ENCODE measurements at places on chromosomes 3 and 15.
A peak's percentile ranks its signal among the peaks of the same experiment; 100 is the strongest.

DNA sequence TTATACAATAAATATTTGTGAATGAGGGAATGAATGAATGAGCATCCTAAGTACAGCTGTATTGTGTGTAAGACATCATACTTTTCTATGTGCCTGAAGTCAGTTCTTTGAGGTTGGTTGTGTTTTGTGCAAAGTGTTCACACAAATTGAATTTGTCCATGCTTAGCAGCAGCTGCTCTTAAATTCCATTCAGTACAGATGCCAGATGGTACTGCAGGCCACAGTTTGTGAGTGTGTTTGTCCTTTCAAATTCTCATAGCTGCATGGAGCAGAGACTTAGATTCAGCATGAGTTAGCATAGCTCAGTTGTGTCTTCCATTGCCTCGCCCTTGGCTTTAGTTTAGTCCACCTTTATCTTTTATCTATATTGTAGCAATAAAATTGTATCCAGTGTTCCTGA, 3.8 kb upstream of the ZNF385D start:
- DNase-seq: no peak

- no peak for DNase-seq
These were observed 50.4 kb upstream of the ATP2C1 start for GRCh38 chr3:130843441-130843840.

- no peak for DNase-seq
These were observed 321.5 kb upstream of the ICE2 start for GRCh38 chr15:60800299-60801072.

GRCh38 chr15:25061808-25062550, 107.2 kb downstream of the SNRPN start:
- peak; percentile 4 for DNase-seq

GRCh38 chr15:51966192-51966591, 5.4 kb downstream of the LEO1 start:
- no peak for DNase-seq

DNA sequence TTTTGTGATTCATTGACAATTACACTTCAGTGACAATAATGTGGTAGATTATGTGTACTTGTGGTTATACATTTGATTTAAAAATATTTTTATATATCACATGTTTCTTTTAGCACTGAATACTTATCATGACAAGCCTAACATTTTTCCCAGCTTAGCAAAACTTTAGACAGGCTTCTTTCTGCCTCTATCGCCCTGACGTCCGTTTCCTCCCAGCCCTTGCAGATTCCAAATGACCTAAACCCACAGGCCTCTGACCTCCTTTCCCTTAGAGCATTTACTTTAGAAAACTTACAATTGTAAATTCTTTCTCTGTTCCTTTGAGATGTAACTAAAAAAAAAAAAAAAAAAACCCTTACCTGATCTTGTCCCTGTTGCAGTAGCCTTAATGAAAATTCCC, 326.1 kb downstream of the UNC13C start:
- no peak for DNase-seq

DNA sequence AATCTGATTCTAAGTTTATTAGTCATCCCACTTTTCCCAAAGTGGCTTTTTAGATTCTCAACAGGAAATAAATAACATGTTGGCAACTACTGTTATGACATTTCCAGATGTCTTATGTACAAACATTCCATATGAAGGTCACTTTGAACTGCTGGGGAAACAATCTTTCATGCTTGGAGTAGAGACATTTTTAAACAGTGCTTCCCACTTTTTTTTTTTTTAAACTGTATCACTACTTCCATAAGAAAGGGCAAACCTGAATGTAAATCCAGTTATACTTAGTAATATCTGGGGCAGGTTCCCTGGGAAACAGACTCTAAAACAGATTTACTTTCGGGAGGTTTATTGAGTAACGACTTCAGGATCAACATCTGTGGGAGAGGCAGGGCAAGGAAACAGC, 473.8 kb downstream of the TAFA4 start:
- DNase-seq: no peak

- DNase-seq: no peak
These were observed 18.8 kb upstream of the FAM81A start for GRCh38 chr15:59419170-59419569.
